ENCODE measurements at places on chromosomes 6 and 20.

GRCh38 chr6:4100655-4101054 lies 21.7 kb upstream of the FAM217A start:
- no peak for DNase-seq

DNA sequence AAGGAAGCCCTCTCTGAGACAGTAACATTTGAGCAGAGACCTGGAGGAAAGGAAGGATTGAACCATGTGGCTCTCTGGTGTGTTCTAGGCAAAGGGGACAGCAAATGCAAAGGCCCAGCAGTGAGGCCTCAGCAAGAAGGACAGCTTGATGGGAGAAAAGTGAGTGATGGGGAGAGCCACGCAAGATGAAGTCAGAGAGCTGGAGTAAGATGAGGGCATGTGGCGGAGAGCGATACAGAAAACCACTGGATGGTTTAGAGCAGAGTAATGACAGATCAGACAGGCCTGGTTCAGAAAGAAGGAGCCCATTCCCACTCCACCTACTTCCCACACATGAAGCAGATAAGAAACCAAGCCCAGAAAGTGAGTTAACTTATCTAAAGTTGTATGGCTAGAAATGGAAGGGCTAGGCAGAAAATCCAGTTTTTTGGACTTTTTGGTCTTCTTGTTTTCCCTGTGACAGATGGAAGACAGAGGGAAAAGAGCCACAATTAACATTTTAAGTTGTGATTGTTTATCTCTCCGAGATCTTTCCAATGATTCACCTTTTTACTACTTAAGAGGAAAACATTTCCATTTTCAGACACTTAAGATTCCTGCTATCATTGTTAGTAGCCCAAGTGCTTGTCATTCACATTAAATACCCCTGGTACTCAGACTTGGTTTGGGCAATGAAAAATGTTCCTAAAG lies 723 bp upstream of the SNPH start:
- no peak for DNase-seq

- DNase-seq: no peak
Observed at GRCh38 chr6:17957086-17957485, 30.3 kb downstream of the KIF13A start.

GRCh38 chr6:15608396-15608795 lies 54.4 kb downstream of the DTNBP1 start:
- no peak for DNase-seq

- DNase-seq: no peak
Observed at GRCh38 chr6:165615636-165616035, 47.4 kb downstream of the PDE10A start.

DNA sequence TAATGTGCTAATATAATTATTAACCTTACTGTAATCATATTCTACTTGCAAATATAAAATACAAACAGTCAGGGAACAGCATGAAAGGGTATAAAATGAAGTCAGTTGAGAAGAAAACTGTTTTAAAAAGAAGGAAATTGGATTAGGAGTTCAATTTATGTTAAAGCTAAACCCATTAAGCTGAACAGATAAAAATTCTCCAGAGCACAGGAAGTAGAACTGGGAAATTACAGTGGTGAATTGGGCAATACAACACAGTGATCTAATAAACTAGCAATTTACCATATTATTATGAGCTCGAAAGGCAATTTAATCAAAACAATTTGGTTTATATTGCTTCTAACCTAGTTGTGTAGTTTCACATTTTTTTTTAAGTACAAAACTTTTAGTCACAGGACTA lies 407.4 kb upstream of the RGS17 start:
- DNase-seq: peak; percentile 90

- no peak for DNase-seq
Observed at GRCh38 chr6:20440296-20440695, 38.6 kb downstream of the E2F3 start.

DNA sequence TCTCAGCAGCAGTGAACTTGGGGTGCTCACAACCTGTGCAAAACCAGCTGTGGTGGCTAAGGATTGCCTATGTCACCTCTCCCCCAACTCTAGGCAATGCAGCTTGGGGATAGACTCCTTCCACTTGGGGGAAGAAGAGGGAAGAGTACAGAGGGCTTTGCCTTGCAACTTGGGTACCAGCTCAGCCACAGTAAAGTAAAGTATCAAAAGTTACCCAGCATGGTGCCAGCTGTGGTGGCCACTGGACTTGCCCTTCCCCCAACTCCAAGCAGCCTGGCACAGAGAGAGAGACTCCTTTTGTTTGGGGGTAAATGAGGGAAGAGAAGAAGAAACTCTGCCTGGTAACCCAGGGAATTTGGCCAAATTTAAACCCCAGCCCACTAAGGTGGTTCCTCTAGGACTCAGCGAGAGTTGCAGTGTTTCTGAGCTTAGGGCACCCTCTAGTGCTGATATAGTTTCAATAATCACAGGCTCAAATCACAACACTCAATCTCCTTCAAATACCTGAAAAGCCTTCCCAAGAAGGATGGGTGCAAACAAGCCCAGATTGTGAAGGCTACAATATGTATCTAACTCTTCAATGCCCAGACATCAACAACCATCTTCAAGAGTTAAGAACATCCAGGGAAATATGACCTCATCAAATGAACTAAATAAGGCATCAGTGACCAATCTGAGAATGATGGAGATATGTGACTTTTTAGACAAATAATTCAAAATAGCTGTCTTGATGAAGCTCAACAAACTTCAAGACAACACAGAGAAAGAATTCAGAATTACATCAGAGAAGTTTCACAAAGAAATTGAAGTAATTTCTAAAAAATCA lies 7.6 kb upstream of the DEFB129 start:
- no peak for DNase-seq

GRCh38 chr6:129440691-129441090 lies 269.3 kb downstream of the ARHGAP18 start:
- peak; percentile 23 for DNase-seq

DNA sequence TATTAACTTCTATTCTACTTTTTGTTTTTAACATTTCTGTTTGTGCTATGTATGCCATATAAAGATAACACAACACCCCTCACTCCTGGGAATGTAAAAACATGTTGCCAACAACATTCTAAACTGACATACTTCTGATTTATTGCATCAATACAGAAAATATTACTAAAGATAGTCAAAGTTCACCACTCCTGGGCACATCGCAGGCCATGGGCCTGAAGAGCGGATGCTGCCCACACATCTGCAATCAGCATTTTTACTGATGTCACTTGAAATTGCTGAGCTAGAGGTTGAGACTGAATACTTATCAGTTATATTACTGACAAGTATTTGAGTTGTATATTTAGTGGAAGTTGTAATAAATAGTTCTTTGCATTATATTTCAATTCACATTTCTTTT lies 711.9 kb upstream of the EPHA7 start:
- DNase-seq: no peak

- no peak for DNase-seq
Observed at GRCh38 chr6:147135211-147135681, 69.0 kb upstream of the STXBP5 start.

- DNase-seq: no peak
Observed at GRCh38 chr6:163017801-163018200, 290.0 kb downstream of the PACRG start.

GRCh38 chr20:37979021-37979985 lies 54.0 kb downstream of the TTI1 start:
- no peak for DNase-seq

DNA sequence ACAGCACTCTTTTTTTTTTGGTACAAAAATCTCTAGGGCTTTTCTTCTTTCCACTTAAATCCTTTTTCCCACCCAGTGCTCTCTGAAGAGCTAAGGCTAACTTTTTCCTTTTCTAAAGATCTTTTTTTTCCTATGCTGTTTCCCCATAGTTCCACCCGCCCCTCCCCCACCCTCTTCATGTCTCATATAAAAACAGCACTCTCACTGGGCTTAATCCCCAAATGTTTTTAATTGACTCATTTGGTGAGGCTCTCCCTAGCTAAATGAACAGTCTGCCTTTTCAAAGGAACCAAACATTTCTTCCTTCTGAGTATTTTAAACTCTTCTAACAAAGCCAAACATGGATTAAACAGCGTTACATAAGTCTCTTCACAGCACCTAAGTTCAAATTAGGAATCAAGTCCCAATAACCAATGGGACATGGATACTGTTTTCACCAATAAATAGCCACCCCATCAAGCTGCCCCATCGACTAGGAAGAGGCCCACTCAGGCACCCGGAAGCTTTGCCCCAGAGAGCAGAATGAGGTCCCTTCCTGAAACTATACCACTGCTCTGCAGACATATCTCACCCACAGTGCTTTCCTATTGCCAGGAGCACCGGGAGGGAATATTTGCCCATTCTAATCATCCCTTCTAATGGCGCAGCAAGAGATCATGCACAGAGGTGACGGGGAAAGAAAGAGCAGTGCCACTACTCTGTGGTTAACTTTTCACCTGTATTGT lies 63.7 kb downstream of the ATXN1 start:
- DNase-seq: no peak

DNA sequence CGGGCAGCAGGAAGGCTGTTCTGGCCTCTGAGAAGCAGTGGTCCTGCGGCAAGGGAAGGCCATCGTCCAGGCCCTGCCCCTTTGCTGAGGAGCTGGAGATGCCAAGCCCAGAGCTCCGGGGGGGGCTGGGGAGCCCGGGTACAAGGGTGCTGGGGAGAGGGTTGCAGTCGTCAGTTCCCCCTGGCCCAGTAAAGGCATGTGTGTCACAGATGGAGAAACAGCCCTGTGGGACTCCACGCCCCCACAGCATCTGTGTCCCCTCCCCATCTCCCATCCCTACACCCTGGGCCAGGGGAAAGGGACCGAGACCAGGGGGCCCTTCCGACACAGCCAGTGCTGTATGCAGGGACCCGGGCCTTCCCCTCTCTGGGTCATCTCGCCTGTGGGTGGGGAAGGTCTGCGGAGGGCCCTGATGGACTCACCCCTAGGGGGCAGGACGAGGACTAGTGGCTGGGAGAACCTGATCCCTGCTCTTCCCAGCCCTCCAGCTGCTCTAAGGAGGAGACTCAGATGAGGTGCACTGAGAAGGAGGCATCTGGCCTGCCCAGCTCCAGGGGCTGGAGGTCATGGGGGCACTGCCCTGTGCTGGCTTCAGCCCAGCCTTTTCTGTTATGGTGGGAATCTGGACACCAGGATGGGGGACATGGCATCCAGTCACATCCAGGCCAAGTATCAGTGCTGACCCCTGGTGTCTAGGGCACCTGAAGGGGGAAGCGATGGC lies 609 bp downstream of the MYL9 start:
- no peak for DNase-seq

DNA sequence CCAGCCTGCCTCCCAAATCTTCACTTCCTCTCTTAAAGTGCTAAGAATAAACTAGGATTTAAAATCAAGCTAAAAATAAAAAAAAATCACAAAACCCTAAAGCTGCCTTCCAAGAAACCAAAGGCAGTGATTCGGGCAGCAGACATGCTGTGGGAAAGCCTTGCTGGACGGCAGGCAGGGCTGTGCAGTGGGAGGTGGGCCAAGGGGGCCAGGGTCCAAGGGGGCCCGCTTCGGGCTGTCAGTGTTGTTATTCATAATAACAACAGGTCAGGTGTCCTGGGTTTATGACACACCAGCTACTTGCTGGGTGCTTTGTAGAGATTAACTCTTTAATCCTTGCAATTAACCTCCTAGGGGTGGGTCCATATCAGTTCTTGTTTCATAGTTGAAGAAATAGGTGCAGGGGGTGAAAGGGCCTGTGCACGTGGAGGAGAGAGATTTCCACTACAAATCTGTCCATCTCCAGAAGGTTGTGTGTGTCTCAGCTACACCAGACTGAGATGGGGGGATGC lies 40.4 kb downstream of the CD40 start:
- no peak for DNase-seq

DNA sequence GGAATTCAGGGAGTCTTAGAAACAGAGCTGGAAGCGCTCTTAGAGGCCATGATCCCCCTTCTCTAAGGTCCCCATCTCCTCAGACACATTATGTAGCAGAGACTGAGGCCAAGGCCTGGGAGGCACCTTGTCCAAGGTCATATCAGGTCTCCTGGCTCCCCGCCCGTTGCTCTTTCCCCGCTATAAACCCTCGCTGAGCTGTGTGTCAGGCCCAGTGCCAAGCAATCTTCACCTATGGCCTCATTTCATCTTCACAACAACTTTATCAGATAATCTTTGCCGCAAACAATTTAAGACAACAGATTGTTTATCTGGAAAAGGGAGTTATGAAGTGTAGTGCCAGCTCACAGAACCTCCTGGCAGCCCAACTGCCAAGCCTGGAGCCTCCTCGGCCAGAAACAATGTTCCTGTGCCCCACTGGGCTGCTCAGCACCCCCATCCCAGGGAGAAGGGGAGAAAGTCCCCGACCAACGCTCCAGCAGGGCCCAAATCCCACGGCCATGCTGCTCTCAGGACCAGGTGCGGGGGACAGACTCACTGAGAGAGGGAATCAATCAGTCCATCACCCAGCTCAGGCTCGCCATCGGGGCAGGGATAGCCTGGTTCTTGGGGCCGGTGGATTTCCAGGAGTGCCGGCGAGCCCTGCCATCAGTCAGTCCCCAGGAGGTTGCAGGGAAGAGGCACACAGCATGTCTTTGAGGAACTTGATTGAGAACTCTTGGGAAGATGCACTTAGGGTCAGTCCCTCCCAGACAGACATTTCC lies 16.9 kb upstream of the FANCE start:
- no peak for DNase-seq

DNA sequence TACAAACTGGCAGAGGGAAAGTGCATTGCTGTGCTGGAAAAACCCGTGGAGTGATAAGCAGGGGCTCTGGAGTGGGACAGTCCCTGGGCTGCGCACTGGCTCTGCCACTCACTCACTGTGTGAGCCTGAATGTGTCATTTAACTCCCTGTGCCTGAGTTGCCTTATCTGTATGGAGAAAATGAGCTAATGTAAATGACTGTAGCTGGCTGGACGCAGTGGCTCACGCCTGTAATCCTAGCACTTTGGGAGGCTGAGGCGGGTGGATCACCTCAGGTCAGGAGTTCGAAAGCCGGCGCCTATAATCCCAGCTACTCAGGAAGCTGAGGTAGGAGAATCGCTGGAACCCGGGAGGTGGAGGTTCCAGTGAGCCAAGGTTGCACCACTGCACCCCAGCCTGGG lies 18.4 kb upstream of the RPN2 start:
- no peak for DNase-seq

DNA sequence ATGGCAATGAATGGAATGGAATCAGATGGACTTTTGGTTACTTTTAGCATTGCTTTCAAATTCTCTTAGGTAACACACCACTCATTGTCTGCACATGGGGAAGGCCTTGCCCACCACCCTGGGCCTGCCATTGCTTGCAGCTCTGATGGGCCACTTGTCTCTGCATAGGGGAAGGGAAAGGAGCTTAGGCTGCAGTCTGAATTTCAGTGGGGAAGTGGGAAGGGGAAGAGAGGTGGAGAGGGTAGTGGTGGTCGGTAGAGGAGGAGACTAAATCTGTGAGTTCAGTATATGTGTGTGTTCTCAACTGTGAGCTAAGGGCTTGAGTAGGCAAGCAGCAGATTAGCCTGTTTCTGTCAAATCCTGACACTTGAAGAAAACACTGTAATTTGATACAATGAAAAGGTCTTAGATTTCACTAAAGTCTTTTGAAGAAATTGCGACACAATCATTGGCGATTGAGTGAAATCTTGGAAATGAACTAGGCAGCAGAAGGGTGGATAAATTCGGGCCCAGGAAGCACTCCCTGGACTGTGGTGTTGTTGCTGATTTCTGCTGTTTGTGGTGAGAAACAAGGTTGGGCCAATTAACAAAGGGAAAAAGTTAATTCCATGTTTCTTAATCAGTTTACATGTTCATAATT lies 80.6 kb downstream of the OTOR start:
- DNase-seq: no peak
